ENCODE measurements at places on chromosomes 6 and 20.

- DNase-seq: no peak
These were observed 28.3 kb downstream of the TREM1 start for GRCh38 chr6:41258196-41258493.

DNA sequence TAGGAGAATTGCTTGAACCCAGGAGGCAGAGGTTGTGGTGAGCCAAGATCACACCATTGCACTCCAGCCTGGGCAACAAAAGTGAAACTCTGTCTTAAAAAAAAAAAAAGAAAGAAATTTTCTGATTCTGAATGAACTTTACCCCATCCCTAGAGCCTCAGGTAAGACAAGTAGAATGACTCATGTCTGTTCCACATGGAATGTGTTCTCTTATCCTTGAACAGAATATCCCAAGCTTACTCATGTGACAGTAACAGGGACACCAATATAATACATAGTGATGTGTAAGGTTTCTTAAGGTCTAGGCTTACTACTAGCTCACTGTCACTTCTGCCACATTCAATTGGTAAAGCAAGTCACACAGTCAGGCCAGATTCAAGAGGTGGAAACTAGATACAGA, 219.6 kb upstream of the BTBD3 start:
- no peak for DNase-seq

GRCh38 chr20:3161316-3162079, 1.8 kb upstream of the FASTKD5 start:
- no peak for DNase-seq

DNA sequence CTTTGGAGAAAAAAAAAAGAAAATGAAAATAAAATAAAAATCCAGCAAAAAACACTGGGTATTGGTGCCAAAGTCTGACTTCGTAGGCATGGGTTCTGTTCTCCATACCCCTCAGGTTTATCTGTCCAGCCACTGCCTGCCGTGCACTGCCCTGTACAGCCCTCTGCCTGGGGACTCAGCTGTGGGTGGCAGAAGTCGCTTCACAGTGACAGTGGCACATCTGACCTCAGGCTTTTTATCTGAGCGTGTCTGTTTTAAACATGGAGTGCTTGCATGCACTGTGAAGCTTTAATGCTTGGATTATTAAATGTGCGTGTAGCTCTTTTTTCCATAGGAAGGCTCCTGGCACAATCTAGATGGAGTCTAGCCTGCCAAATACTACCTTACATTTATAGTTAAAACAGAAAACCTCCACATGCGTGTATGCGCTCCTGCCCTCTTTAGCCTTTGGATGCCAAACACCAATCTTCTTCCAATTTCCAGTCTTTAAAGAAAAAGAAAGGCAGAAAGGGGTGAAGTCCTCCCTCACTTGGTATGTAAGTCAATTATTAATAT, 375.5 kb downstream of the UTRN start:
- no peak for DNase-seq

DNA sequence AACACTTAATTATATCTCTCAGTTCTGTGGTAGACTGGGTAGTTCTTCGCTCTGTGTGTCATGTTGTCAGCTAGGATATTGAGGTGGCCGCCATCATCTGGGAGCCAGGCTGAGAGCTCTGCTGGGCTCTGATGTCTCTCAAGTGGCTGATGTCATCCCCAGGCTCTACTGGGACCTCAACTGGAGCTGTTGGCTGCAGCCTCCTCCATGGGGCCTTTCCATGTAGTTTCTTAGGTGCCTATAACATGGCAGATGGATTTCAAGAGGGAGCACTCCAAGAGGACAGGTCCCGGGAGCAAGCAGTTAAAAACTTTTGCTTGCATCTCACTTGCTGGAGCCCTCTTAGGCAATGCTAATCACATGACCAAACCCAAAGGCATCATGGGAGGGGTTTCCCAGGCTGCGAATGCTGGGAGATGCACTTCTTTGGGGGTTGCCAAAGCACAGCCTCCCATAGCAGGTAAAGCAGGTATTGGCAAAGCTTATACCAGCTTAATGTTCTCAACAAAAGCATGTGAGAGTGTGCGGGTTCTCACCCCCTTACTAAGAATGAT, 129.8 kb downstream of the TMEM242 start:
- no peak for DNase-seq

DNA sequence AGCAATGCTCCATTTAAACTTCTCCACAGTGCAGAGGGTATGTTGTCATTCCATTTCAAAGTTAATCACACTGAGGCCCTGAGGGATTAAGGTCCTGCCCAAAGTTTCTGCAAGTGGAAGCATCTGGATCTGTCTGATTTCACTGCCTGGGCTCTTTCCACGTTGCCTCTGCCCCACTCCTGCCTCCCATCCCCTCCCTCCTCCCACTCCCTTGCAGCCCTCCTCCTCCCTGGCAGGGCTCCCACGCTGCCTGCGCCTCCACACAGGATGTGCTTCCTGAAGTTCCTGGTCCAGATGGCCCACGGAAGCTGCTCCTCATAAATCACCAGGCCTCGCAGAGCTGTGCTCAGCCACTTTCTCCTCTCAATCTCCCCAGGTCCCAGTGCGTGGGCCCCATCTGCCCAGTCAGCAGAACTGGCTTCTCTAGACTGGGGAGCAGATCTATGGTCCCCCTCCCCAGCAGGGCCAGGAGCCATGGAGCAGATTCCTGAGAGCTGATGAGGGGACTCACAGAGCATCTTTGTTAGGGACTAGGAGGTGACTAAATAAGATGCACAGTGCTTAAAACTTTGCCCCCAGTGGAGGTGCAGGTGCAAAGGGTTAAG, 65.4 kb upstream of the MAFB start:
- DNase-seq: peak; percentile 6

- DNase-seq: peak; percentile 68
These were observed 58.5 kb upstream of the SLC22A16 start for GRCh38 chr6:110534731-110535492.

- no peak for DNase-seq
These were observed 3.0 kb downstream of the PPP1R14C start for GRCh38 chr6:150145830-150146229.

GRCh38 chr20:53902968-53903651, 167.3 kb downstream of the BCAS1 start:
- no peak for DNase-seq

DNA sequence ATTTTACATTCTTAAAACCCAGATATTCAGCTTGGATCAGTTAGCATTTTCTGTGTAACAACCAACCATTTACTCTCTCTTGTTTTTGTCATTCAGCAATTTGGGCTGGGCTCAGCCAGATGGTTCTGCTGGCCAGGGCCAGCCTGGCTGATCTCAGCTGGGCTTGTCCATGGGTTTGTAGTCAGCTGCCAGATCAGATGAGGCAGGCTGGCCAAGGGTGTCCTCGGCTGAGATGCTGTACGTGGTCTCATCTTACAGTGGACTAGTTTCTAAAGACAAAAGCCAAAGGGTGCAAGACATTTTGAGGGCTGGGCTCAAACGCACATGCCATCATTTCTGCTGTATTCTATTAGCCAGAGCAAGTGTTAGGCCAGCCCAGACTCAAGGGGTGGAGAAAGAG, 16.0 kb upstream of the FAM210B start:
- DNase-seq: no peak

DNA sequence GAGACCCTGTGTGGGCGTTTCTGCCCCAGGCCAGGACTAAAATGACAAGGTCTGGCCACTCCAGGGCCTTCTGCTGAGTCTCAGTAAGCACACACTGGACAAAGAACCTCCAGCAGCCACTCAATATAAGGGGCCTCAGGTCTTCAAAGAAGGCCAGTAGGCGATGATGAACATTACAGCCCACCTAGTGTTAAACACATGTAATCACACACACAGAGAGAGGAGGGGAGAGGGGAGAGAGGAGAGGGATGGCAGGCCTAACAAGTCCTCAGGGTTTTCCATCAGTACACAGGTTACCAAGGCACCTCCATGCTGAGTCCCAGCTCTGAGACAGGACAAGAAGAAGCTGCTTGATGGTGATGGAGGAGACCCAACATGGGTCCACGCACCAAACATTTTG, 325.6 kb downstream of the PTPRT start:
- DNase-seq: no peak

- DNase-seq: no peak
These were observed 47.5 kb downstream of the MDFI start for GRCh38 chr6:41685641-41686380.

GRCh38 chr6:137303441-137303840, 84.3 kb upstream of the IFNGR1 start:
- DNase-seq: no peak

- DNase-seq: no peak
These were observed 105.6 kb downstream of the PREX1 start for GRCh38 chr20:48722002-48722731.

- no peak for DNase-seq
These were observed 7.4 kb downstream of the DLL1 start for GRCh38 chr6:170283212-170284081.

Measured in occipital lobe (tissue), 3 donors.